ENCODE measurements at places on chromosomes 12 and 14.

GRCh38 chr14:57999471-57999870 is 133.6 kb upstream of the SLC35F4 start:
- H3K27ac ChIP-seq: no peak overlapping the region
- H3K36me3 ChIP-seq: no peaks in the 10 kb centered on the region
- no peaks in the 10 kb centered on the region for H3K4me1 ChIP-seq
- peaks cover 16% of the 10 kb centered on the region for H3K27me3 ChIP-seq
- no peak for DNase-seq

GRCh38 chr14:53921027-53921426 is 35.6 kb downstream of the BMP4 start:
- H3K36me3 ChIP-seq: no peaks in the 10 kb centered on the region
- H3K27me3 ChIP-seq: no peaks in the 10 kb centered on the region
- H3K27ac ChIP-seq: no peak overlapping the region
- no peak for DNase-seq
- H3K4me1 ChIP-seq: no peaks in the 10 kb centered on the region

GRCh38 chr14:89293314-89293916 is 123.6 kb downstream of the FOXN3 start:
- H3K36me3 ChIP-seq: peaks cover 7% of the 10 kb centered on the region
- H3K27me3 ChIP-seq: no peaks in the 10 kb centered on the region
- peak overlapping the region; percentile 72 for H3K27ac ChIP-seq

- peaks cover 23% of the 10 kb centered on the region for H3K36me3 ChIP-seq
- H3K27ac ChIP-seq: peak overlapping the region; percentile 7
- H3K4me3 ChIP-seq: no peak overlapping the region
Observed at GRCh38 chr12:70290116-70290515, 46.9 kb downstream of the CNOT2 start.

- H3K4me1 ChIP-seq: peaks cover 18% of the 10 kb centered on the region
- H3K4me3 ChIP-seq: no peak overlapping the region
- H3K27me3 ChIP-seq: no peaks in the 10 kb centered on the region
- H3K27ac ChIP-seq: peak overlapping the region; percentile 76
Observed at GRCh38 chr14:50541159-50541567, 8.8 kb upstream of the MAP4K5 start.

DNA sequence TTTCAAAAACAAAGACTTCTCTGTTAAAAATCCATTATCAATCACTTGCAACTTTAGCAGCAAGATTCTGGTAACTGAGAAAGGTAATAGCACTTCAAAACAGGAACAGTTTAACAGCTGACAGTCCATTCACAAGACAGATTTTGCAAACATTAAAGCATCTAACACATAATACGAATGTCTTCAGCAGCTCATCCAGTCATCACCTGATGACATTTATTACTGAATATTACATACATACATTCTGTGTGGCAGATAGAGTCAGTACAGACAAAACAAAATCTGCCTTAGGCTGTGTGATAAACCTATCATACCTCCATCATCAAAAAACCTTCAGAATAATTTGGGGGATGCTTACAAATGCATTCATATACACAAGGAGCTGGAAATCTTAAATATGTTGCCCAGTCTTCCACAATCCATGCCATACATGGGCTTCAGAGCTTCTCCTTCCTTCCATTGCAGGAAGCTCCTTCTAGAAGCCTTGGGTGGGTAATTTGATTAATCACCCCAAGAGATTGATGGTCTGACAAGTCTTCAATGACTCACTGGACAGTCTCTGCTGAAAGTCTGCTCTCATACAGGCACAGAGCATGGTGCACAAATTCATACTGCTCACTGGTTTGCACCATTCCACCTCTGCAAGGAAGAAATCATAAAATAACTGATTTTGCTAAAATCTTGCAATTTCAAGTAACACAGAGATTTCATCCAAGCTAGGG is 1.6 kb upstream of the PTPRB start:
- H3K27me3 ChIP-seq: peaks cover 8% of the 10 kb centered on the region
- no peak overlapping the region for H3K4me3 ChIP-seq
- no peaks in the 10 kb centered on the region for H3K36me3 ChIP-seq
- DNase-seq: no peak
- H3K27ac ChIP-seq: no peak overlapping the region

GRCh38 chr14:30935445-30935844 is 61.1 kb downstream of the COCH start:
- H3K4me1 ChIP-seq: peaks cover 8% of the 10 kb centered on the region
- no peak overlapping the region for H3K4me3 ChIP-seq
- no peak for DNase-seq
- no peak overlapping the region for H3K27ac ChIP-seq

Data from effector memory CD8-positive, alpha-beta T cell (primary cell).